ENCODE measurements at places on chromosomes 5 and 9.

- DNase-seq, result no peak
Measured at GRCh38 chr5:136055612-136056309, 27.0 kb downstream of the TGFBI start.

DNA sequence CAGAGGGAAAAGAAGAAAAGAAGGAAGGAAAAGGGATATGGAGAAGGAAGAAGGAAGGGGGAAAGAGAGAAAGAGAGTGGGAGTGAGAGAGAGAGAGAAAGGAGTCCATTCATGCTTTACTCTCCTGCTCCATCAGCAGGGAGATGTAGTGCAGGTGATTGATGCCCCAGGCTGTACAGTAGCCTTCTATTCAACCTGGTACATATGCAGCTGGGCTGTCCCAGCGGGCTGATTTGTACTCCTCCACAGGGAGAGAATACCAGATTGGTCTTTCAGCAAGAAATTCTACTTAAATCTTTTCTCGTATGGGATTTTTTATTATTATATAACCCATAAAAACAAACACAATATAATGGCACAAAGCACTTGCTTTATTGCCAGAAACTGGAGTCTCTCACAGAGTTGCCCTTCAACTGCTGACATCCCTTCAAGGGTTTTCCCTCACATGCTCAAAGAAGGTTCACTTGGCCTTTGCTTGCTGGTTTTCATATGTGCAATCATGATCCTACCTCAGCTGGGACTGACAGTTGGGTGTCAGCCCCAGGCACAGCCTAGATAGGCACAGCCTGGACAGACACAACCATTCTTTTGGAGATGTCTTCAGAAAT is 380.1 kb upstream of the RIOK2 start:
- no peak for DNase-seq

- DNase-seq, result no peak
Measured at GRCh38 chr5:52334367-52334766, 453.3 kb upstream of the ITGA1 start.

DNA sequence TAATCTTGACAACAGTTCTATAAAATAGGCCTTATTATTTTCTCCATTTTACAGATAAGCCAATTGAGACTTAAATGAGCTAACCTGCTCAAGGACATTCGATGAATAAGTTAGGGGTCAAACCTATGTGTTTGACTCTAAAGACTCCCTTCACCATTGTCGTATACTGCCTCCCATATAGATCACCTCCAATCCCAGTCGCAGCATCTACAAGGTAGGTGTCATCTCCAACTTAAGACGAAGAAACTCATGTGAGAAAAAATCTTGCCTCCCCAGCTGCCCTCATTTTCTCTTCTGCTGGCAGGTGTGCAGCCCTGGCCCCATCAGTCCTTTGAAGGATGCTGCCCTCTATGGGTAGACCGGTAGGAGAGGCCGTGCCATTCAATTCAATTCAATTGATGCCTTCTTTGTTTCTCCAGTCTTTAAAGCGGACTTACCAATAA is 75.2 kb upstream of the SMARCA2 start:
- no peak for DNase-seq

DNA sequence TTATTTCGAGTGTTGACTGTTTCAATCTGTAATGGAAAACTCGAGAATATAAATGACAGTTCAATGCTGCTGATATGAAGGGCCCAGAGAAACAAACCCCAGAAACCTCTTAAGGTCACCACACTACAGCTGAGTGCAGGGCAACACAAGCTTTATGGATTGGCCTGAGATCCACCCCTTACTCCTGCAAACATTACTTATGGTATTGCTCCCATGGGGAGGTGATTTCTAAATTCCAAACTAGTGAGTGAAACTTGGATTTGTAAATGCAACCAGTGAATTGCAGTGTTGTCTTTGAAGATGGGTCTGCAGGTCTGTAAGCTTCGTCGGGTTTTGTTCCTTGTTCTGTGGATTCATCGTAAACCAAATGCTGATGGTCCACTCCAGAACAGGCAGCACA is 85.4 kb downstream of the NTRK2 start:
- no peak for DNase-seq

DNA sequence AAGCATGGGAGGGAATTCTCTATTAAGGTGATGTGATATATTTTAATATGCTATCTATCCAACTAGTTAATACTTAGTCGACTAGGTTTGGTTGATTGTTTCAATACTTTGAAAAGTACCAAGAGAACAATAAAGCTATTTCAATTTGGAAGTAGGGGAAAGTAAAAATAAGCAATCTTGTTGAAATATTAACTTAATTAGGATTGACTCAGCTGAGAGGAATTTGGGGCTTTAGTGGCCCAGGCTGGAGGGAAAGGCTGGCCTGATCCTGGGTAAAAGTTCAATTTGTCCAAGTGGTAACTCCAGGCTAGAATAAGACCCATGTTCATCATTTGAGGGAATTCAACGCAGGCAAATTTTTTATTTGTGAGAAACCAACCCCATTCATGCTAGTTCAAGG is 48.6 kb downstream of the NMUR2 start:
- no peak for DNase-seq

DNA sequence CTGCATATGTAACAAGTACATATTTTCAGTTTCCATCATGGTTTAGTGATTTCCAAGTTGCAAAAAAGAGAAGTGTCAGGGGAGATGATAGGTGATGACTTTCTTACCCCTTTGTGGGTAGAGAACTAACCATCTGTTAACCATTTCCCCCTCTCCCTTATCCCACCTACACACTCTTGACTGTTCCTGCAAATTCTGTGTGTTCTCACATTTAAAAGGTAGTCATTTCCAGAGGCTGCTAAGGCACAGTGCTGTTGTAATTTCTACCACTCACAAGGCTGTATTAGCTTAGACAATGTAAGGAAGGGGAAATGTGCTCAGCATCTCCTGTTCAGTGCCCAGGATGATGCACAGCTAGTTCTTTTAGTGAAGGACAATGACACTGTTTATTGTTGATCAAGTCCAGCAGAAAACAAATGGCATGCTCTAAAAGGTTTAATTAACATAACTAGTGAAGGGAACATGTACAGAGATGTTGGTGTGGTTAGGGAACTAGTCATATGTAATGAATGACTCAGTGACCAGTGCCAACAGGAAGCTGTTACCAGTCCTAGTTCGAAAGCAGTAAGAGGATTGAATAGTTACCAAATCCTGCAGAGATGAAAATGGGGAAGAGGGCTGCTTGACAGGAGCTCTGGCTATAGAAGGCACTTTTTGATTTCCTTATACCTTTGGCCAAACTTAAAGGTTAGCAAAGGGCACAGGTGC is 165.1 kb downstream of the PLK2 start:
- DNase-seq, result no peak

- DNase-seq, result no peak
Measured at GRCh38 chr5:93593476-93594131, 10.6 kb downstream of the NR2F1 start.

GRCh38 chr5:180495991-180496741 is 2.0 kb downstream of the CNOT6 start:
- DNase-seq, result no peak

DNA sequence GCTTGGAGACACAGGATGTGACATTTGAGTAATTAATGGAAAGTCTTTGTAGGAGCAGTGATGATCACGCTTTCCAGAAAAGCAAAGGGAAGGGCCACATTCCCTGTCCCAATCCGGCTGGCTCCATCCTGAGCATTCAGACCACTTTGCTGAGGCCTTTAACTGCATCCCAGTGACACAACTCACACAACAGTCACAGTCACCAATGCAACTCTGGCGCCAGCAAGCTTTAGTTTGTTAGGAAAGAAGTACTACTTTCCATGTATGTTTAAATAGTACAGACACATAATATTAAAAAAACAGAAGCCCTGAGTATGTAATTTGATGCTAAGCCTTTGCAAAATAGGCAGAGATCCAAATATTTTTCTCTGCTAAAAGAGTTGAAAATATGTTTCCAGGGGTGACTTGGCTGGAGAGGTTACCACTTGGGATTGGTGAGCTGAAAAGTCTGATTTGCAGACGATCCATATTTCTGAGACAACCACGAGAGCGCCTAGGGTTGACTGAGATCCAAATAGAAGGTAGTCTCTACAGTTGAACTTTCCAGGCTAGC is 31.7 kb upstream of the GAS1 start:
- no peak for DNase-seq

DNA sequence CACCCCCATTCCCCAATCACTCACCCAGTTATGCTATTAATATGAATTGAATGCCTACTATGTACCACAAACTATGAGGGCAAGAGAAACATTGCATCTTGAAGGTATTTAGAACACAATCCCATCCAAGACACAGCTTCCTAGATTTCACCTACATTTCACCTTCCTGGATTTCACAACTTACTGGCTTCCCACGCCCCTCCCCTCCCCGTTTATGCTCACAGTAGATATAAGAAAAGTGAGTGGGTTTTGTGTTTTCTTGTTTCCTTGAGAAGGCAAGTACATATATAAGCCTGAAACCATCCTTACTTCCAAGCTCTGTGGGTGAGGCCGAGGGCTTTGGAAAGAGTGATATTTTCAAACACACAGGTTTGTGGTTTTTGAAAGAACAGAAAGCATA is 465.0 kb downstream of the BNC2 start:
- no peak for DNase-seq

- DNase-seq, result no peak
Measured at GRCh38 chr5:91956738-91957137, 573.6 kb upstream of the ARRDC3 start.
